ENCODE measurements at places on chromosomes 1 and 21. TPM values are rescaled to one million over a fixed set of nuclear protein-coding genes. Genes with fewer than 3 reads are reported as not detected.

The TSPEAR gene
- total RNA-seq: 0.51 TPM

DNA sequence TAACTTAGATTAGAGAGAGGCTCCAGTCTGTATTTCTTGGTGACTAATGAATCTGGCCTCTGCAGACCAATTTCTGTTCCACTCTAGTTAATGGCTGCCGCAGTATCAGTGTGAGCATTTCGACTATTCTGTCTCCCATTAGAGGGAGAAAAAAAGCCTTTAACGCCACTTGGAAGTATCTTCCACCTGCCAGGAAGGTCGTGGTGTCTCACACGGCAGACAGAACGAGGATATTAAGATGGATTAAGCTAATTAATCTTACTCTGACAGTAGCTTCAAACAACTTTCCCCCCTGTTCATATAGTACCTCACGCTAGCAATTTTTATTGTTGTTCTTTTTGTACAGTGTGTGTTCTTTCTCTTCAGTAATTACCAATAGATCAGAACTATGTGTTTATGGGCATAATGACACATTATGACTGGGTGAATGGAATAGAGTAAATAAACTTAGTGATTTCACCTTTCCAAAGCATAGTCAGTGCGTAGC is 153.8 kb downstream of the ADGRL2 start:
- no peak for DNase-seq

GRCh38 chr1:185733818-185734735 is at the start of gene HMCN1:
HMCN1 (plus strand) TSS chr1:185734391; CDS start chr1:185734780, 389 bp downstream.
- peak; percentile 88 for DNase-seq

GRCh38 chr1:202090994-202091393 is 31.7 kb upstream of the GPR37L1 start:
- no peak for DNase-seq

The IBA57 gene
- 14.8 TPM for total RNA-seq

The TEX38 gene
- total RNA-seq: not detected

The RBP7 gene
- total RNA-seq: 30.2 TPM

The MYOG gene
- not detected for total RNA-seq
